Activated T-helper 2 cell treated with anti-CD3 and anti-CD28 coated beads, Interferon-gamma antibody, Interleukin-2, Interleukin-4, amounts not matched to agents 10 μg/mL and 5 μg/mL and 100 μg/mL, durations not matched to agents 14 hours and 24 hours and 36 hours (primary cell): ENCODE measurements at places on chromosomes 16 and 17. TPM values are rescaled to one million over a fixed set of nuclear protein-coding genes. Genes with fewer than 3 reads are reported as not detected.
A peak's percentile ranks its signal among the peaks of the same experiment; 100 is the strongest.

Gene PABPN1L
- total RNA-seq = not detected in 2 replicates

Gene EVPLL
- not detected in 2 replicates for total RNA-seq

Gene PERCC1
- total RNA-seq = not detected in 2 replicates

Gene ZNF747
- total RNA-seq = 11.8 and 11.9 TPM in 2 replicates

Gene NEUROD2
- not detected in 2 replicates for total RNA-seq

DNA sequence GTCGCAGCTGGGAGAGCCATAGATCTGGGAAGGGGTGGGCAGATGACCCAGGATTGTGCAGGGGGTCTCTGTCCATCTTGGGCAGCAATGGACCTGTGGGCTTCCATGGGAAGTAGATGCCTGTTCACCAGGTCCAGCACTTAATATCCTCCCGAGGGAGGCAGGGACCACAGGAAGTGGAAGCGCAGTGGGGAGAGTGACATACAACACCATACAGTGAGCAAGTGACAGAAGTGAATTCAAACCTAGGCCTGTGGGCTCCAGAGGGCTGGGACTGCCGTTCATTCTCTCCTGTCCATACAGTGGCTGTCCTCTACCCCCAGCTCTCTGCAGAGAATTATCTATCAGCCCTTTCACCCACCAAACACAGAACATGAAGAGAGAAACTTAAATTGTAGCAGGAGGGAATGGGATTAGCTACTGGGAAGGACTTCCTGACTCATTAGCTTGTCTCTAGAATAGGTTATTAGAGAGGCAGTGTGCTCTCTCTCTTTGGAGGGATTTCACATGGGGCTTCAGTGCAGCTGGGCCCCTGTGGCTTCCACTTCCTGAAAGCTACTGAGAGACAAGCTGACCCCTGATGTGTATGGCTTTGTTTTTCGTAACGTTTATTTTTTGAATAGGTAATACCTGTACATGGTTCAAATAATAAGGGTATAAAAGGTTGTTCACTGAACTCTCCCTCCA is 13.1 kb upstream of the SEZ6 start:
- peaks cover 4% of the 10 kb centered on the region for H3K4me1 ChIP-seq
- no peak overlapping the region for H3K4me3 ChIP-seq
- peaks cover 52% of the 10 kb centered on the region for H3K27me3 ChIP-seq
- DNase-seq = no peak

DNA sequence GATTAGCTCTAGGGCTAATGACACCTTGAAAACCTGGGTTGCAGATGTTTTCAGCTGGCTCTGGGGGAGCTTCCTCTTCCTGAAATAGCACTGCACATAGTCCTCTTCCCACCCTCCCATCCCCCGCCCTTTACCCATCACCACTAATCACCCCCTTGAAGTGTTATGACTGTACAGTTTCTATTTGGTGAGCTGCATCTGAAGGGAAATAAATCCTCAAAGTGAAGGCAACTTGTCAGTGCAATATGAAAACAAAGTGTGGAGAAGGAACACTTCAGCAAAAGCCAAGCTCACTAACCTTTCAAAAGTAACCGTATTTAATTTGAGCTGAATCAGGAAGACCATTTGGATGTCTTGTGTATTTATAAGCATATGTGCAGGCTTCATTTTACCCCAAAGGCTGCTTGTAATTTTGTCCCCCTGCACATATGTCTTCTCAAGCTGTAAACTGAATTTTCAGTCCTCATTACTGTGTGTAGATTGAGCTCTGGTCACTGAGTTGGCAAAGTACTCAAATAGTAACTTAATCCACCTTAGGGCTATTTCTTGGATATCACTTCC is 44.1 kb upstream of the CA10 start:
- no peak overlapping the region for H3K27ac ChIP-seq
- DNase-seq = no peak
- no peak overlapping the region for H3K4me3 ChIP-seq

DNA sequence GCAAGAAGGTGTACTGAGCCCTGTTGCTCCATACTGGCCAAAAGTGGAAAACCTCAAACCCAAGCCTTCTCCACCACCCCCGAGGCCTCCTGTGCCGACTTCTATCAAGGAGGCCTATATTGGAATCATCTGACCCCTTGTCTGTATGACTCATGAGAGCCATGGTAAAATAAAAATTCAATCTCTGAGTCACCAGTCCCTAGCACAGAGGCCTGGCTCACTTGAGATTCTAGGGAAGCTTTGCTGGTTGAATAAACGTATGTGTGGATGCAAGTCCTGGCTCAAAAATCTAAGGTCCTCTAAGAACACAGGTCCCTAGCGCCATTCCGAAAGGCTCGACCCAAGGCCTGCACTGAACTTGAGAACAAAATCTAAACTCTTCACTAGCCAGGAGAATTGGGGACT is 15.0 kb downstream of the NSMCE1 start:
- DNase-seq = no peak
- peaks cover 81% of the 10 kb centered on the region for H3K36me3 ChIP-seq
- peaks cover 82% of the 10 kb centered on the region for H3K4me1 ChIP-seq
- H3K27ac ChIP-seq = peak overlapping the region; percentile 97
- peak overlapping the region; percentile 54 for H3K4me3 ChIP-seq

GRCh38 chr17:49090878-49091594 is 41.5 kb upstream of the B4GALNT2 start:
- no peak overlapping the region for H3K4me3 ChIP-seq
- peaks cover 16% of the 10 kb centered on the region for H3K27me3 ChIP-seq
- H3K4me1 ChIP-seq = no peaks in the 10 kb centered on the region
- DNase-seq = no peak
